ENCODE measurements at places on chromosomes 3 and 15.

DNA sequence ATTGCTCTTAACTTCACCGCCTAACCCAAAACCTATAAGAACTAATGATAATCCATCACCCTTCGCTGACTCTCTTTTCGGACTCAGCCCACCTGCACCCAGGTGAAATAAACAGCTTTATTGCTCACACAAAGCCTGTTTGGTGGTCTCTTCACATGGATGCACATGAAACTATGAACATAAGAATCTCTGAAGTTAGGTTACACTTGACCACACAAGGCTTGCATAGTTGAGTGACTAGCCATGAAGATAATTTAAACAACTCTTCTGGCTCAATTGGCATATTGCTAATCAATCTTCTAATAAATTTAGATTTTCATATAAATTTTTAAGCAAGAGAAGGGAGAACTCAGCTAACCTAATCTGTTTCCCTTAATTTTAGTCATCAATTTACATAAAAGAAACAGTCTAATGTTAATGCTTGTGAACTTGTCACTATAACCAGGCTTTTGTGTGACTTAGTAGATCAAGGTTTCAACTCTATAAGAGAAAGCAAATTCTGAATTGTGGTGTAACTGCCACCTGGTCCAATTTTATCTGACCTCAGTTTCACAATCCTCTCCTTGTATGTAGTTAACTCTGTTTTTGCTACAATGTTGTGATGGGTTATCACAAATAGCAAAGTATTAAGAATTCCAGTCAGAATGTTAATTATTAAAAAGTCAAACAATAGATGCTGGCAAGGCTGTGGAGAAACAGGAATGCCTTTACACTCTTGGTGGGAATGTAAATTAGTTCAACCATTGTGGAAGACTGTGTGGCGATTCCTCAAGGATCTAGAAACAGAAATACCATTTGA lies 82.0 kb downstream of the HHLA2 start:
- DNase-seq, result no peak

- DNase-seq, result no peak
These were observed 6.7 kb upstream of the CMTM7 start for GRCh38 chr3:32384938-32385337.

DNA sequence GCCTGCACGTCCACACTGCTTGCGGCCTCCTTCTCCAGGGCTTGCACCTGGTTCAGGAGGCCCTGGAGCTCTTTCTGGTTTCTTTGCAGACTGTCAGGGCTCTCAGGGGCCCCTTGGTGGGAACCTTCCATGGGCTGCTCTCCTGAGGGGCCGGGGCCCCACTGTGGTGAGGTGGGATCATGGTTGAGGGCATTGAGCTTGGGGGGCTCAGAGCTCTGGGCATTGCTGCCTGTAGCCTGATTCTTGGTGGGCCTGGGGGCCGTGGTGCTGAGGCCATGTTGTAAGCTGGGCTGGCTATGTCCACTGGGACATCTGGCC lies 7.5 kb downstream of the XIRP1 start:
- no peak for DNase-seq

DNA sequence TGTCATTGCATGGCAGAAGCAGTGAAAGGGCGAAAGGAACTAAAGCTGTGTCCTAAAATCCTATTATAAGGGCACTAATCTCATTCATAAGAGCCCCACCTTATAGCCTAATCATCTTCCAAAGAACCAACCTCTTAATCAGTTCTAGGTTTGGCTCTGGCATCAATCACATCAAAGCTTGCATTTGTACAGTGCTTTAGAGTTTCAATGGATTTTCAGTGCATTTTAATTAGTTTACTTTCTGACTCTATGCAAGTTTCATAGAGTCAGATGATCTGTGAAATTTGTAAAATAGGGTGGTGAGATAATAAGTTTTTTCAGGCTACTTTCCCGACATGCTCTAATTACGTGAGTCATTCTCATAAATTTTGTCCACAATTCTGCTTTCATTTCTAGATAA lies 341.1 kb downstream of the DIPK2A start:
- no peak for DNase-seq

DNA sequence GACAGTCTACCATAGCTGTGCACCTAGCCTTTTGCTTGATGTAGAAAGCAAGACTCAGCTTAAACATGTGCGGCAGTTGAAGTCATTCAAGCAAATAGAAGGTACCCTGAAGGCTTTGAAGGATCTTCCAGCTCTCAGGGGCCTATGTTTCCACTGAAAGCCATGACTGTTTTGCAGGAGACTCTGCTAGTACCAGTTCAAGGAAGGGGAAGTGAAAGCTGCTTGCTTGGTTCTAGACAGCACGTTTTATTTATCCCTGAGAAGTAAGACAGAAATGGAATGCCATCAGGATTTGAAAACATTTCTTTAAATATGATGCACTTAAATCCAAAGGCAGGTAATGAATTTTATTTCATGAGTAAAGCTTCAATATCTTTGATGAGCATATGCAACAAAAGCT lies 311.4 kb downstream of the PDCD6IP start:
- DNase-seq, result no peak

GRCh38 chr15:79450648-79451047 lies 18.5 kb downstream of the MINAR1 start:
- DNase-seq, result no peak

- no peak for DNase-seq
These were observed 111.8 kb upstream of the TMC3 start for GRCh38 chr15:81485806-81486205.

DNA sequence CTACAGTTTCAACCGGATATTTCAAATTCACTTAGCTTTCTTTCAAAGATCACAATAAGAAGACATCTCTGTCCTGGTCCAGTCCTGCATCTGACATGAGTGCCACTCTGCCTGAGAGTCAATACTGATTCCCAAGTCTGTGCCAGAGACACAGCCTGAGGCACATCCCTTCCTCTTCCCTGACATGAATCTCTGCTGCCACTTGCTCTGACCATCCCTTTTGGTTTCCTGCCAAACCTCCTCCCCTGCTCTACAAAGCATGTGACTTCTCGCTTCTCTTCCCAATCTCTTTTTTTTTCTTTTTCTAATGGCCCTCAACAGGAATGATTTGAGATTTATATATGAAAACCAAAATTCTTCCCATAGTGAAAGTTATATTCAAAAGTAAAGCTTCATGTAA lies 117.9 kb downstream of the MECOM start:
- no peak for DNase-seq

GRCh38 chr3:23232016-23232415 lies 28.9 kb downstream of the UBE2E2 start:
- DNase-seq, result no peak

DNA sequence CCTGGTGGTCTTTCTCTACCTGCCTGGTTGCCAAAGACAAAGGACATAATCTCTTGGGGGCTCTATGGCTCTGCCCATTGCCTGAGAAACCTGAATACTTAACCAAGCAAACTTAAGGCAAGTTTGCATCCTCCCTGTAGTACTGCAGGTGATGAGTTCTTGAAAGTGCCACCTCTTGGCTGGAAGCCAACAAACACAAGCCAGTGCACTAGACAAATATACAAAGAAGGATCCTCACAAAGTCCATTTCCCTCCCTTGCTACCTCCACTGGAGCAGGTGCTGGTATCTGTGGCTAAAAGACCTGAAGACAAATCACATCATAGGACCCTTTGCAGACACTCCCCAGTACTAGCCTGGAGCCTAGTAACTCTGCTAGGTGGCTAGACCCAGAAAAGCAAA lies 772.3 kb downstream of the SI start:
- DNase-seq, result no peak

DNA sequence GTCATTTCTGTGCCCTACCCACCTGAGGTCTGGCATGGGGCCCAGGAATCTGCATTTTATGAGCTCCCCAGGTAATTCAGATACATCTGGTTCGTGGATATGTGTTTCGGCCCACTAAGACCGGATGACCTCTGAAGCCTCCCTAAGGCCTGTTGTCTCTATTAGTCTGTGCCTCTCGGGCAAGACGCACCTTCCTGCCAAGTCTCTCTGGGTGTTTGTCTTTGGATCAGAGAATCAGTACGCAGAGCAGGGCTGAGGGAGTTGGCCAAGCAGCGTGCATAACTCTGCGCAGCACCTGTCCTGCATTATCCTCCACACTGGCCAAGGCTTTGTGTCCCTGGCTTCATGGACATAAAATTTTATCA lies 181.0 kb downstream of the THSD4 start:
- no peak for DNase-seq

DNA sequence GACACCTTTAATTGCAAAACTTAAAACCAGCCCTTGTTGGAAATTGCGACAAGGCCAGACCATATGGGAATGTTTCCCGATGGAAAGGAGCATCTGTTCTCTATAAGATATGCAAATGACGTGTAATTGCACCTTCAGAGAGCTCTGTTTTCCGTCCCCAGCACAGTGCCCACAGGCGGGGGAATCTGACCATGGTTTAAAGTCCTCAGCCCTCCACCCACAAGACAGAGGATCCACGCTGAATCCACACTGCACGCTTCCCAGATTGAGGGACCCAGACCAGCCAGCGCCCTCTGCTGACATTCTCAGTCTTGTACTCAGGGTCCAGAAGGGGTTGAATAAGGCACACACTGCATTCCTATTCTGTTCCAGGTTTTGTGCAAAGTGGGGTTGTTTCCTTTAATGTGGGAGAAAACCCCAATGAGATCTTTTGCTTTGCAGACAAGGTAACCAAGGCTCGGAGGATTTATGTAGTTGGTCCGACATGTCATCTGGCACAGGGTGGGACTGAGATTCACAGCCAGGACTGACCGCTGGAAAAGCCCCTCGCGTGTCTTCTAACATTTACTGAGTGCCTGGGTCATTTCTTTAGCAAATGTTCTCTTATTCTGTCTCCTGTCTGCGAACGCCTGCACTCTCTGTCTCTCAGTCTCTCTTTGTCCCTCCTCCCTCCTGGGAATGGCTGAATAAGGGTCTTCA lies 36.8 kb upstream of the KLHL25 start:
- peak; percentile 34 for DNase-seq

GRCh38 chr15:67024314-67024997 lies 40.9 kb upstream of the SMAD3 start:
- no peak for DNase-seq

GRCh38 chr15:46394463-46394862 lies 759.6 kb downstream of the SQOR start:
- DNase-seq, result no peak

DNA sequence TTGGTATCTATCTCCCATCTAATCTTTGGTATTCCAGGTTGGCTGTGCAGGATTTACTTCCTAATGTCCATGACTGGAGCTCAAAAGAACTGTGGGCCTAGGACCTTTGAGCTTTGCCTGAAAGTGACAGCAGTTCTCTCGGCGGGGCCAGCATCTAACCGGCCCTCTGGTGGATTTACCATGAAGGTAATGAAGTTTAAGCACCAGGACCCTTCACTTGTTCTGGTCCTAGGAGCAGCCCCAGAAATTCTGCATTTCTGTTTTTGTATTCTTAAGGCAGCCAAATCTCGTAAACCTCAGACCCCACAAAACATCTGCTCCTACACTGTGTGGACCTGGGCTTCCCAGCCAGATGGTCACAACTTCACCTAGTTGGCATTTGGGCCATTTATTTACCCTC lies 13.0 kb downstream of the CALML4 start:
- DNase-seq, result no peak

DNA sequence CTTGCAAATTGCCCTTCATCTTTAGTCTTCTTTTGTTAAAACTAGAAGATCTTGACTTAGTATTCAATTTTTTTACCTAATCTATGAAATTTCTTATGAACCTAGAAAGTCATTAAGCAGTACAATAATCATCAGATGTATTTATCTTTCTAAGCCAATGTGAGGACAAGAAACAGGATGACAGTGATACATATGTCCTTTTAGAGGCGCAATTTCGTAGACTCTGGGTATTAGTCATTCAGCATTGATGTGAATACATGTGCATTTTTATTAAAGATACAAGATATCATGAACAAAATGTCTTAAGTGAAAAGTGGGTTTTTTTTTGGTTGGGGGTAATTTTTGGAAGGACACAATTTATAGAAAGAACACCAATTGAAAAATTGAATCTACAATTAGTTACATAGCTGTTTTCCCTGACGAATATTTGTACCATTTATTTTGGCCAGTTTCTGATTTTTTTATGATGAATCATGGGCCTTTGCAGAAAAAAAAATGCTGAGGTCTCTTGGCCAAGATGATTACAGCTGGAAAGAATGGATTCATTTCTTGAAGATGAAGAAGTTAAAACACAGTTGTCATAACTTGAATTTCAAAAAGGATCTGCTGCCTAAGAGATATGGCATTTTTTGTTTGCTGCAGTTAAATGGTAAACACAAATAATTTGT lies 48.9 kb upstream of the AGTR1 start:
- no peak for DNase-seq

DNA sequence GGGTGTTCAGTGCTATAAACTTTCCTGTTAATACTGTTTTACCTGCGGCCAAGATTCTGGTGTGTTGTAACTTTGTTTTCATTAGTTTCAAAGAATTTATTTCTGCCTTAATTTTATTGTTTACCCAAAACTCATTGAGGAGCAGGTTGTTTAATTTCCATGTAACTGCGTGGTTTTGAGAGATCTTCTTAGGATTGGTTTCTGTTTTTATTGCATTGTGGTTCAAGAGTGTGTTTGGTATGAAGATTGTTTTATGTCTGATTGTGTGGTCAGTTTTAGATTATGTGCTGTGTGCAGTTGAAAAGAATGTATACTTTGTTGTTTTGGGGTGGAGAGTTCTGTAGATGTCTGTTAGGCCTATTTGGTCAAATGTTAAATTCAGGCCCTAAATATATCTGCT lies 133.5 kb upstream of the GALNT15 start:
- DNase-seq, result no peak

- no peak for DNase-seq
These were observed 52.5 kb upstream of the CORO2B start for GRCh38 chr15:68526269-68526668.

DNA sequence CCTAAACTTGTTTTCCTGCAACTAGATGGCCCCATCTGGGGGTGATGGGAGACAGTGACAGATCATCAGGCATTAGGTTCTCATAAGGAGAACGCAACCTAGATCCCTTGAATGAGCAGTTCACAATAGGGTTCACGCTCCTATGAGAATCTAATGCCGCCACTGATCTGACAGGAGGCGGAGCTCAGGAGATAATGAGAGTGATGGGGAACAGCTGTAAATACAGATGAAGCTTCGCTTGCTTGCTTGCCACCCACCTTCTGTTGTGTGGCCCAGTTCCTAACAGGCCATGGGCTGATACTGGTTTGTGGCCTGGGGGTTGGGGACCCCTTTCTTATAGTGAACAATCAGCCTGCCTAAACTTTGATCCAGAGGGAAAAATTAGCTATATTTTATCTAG lies 15.2 kb upstream of the C3orf49 start:
- no peak for DNase-seq

GRCh38 chr3:119342176-119342575 lies 48.0 kb downstream of the ARHGAP31 start:
- no peak for DNase-seq

- DNase-seq, result no peak
These were observed 20.5 kb upstream of the IQSEC1 start for GRCh38 chr3:13093687-13094086.

Measured in mesothelial cell of epicardium (in vitro differentiated cells).